ENCODE measurements at places on chromosomes 3 and 15.

GRCh38 chr3:64291345-64291744, 66.1 kb upstream of the PRICKLE2 start:
- DNase-seq = no peak

GRCh38 chr3:30513374-30514152, 92.8 kb upstream of the TGFBR2 start:
- DNase-seq = no peak

- DNase-seq = no peak
These were observed at the start of gene PRR23B for GRCh38 chr3:139020868-139021234. Gene PRR23B, minus strand, starts transcription at chr3:139020926. Its CDS starts 265 bp downstream, at chr3:139020661.

- no peak for DNase-seq
These were observed 146.1 kb upstream of the TMCO5A start for GRCh38 chr15:37788330-37788729.

DNA sequence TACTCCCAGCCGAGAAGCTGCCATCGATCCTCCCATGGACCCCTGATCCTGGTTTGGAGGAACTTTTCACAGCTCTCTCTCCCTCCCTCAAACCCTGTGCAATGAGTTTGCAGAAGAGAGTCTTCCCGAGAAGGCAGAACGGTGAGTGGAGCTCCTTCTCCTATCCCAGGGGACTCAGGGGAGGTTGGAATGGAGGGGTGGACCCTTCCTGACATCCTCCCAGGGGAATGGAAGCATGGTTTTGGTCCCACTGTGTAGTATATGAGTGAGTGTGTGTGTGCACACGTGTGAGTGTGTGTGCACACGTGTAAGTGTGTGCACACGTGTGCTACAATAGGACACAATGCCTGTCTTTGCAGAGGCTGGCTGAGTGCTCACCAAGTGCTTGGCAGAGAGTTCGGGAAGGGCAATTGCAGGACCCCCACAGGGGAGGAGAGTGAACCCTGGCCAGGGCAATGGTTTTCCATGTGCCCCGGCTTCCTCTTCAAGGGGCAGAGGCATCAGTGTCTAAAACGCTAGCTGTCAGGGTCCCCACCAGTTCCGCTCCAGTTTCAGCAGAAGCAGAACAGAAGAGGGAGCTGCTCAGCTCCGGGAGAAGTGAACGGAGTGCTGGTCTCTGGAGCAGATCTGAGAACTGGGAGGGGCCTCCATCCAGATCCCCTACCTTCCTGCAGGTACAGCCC, 13.8 kb upstream of the IL16 start:
- DNase-seq = no peak

GRCh38 chr15:60373327-60373726, 24.5 kb downstream of the ANXA2 start:
- no peak for DNase-seq

DNA sequence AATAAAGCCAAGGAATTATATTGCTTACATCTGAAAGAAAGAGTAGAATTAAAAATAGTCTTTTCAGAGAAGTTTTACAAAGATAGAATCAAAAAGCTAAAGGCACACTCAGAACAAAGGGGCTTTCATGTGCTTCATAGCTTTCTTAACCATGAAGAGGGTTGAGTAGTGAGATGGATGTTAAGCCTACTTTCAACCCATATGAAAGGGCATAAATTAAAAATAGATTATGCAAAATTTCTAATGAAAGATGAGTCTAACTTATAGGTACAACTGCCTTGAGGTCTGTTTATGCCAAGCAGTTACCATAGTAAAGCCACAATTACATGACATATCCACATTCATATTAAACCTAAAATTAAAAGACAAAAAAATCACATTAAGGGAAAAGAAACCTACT, 223.3 kb upstream of the ARHGEF26 start:
- no peak for DNase-seq

DNA sequence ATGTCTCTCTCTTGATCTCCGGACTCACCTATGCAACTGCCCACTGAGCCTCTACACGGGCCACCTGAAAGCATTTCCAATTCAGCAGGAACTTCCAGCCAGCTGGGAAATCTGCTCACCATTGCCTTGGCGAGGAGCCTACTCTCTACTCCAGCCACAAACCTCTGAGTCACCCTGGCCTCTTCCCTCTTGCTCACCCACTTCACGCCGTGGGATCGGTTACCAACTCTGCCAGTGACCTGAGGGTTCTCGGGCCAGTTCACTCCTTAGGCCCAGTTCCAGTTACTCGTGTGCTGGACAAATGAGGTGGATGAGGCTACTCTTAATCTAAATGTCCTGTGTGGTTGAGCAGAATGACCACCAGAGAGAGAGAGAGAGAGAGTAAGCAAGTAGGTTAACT, 70.1 kb downstream of the CEMIP start:
- no peak for DNase-seq

- no peak for DNase-seq
These were observed 9.1 kb upstream of the CEMIP start for GRCh38 chr15:80769829-80770705.

DNA sequence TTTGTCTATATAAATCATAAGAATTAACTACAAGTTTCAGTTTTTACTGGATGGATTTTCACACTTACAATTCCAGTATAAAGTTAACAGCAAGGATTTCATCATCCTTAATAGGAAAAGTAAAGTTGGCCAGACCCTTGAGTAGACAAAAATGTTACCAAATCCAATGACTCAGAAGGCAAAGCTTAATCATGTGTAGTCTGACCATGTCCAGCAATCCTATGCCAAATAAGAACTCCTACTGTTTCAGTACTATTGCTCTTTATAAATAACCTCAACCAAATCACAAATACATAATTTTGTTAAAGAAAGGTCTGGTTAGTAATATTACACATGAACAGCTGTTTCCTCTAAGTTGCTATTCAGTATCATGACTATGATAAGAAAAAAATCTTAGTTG, 35.0 kb downstream of the PLOD2 start:
- DNase-seq = no peak

DNA sequence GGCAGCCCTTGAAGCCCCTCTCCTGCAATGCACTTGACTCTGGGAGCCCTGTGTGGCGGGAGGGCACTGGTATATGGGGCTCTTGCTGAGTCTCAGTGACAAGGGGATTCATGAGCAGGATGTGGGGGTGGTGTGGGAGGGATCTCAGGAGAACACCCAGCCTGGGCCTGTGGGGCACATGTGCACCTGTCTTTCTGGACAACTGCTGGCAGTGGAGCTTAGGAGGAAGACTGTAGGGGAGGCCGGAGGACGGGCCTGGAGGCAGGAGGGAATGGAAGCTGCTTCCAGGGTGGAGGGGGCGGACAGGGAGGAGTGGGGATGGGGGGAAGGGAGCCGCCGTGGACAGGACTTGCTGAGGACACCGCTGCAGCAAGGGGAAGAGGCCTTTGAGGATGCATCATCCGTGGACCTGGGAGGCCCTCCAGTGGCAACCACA, 10.8 kb upstream of the SNRPA1 start:
- DNase-seq = no peak

GRCh38 chr3:14920536-14920935, 26.8 kb upstream of the NR2C2 start:
- no peak for DNase-seq
